ENCODE measurements at places on chromosomes 1 and 21. TPM values are rescaled to one million over a fixed set of nuclear protein-coding genes. Genes with fewer than 3 reads are reported as not detected.

DNA sequence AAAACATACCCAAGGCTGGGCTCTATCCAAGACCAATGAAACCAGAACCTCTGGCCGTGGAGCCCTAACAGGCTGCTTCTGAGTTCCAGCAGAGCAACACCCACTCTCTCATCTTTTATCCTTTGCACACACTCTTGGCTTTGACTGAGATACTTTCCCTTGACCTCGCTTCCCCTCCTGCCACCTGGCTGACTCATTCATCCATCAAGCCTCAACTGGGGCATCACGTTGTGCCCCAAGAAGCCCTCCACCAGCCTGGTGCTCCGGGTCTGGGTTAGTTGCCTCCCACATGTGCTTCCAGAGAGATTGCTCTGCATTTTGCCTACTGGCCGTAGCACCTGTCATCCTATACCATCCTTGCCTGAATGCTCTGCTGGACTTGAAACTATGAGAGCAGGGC lies 34.5 kb upstream of the SERBP1 start:
- DNase-seq = no peak

DNA sequence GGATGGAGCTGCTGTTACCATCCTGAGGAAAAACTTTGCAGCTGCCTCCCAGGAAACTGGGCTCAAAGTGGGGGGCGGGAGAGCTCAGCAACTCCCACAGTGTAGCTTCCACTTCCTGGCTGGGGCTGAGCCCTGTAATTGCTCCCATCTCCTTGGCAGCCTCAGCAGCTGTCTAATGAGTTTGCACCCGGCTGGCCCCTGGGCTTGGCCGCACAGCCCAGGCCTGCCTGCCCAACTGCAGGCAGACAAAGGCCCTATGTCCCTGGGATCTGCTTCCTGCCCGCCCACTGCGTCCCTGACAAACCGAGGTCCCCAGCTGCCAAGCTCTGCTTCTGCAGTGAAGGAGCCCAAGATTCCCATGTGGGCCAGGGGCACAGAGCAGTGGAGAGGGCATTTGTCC lies 30.1 kb downstream of the EDN2 start:
- DNase-seq = no peak

DNA sequence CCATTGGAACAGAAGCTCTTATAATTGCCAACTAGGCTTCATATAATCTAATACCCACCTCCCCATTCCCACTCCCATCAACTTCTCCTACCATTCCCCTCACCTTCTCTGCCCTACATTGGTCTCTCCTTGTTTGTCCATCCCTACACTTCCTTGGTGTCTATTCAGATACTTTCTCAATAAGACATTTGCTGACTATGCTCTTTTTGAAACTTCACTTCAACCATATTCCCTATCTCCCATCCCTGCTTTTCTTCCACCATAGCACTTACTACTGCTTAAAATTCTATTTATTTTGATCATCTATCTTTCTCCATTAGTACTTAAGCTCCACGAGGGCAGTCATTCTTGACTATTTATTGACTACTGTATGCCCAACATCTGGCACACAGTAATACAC lies 40.4 kb downstream of the CD160 start:
- DNase-seq = no peak

DNA sequence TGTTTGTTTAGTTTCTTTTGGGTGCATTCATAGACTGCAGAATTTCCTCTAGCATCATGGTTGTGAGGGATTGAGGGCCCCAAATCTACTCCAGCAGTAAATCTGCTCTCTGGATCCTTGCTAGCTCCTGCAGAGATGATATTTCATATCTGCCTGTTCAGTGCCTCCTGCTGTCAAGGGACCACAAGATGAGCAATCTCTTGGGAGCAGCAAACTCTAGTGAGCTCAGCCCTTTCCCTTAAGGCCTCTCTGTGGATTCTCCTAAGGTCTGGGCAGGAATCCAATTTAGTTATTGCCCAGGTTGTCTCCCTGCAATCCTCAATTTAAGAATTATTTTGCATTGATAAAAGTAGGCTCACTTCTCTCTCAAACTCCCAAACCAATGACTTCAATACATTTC lies 76.9 kb downstream of the RGS18 start:
- no peak for DNase-seq

DNA sequence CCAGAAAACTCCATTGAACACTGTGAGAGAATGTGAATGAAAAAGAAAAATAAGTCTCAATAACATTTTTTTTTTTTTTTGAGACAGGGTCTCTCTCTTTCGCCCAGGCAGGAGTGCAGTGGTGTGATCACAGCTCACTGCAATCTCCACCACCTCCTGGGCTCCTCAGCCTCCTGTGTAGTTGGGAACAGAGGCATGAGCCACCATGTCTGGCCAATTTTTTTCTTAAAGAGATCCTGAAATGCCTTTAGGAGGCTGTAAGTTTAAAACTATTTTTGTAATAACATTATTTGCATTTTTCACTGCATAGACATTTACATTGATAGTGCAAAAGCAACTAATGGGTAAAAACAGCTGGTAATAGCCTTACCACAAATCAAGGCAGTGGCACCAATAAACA lies 35.3 kb downstream of the GDAP2 start:
- DNase-seq = no peak

GRCh38 chr1:32632829-32633228 lies 17.5 kb downstream of the ZBTB8OS start:
- no peak for DNase-seq

DNA sequence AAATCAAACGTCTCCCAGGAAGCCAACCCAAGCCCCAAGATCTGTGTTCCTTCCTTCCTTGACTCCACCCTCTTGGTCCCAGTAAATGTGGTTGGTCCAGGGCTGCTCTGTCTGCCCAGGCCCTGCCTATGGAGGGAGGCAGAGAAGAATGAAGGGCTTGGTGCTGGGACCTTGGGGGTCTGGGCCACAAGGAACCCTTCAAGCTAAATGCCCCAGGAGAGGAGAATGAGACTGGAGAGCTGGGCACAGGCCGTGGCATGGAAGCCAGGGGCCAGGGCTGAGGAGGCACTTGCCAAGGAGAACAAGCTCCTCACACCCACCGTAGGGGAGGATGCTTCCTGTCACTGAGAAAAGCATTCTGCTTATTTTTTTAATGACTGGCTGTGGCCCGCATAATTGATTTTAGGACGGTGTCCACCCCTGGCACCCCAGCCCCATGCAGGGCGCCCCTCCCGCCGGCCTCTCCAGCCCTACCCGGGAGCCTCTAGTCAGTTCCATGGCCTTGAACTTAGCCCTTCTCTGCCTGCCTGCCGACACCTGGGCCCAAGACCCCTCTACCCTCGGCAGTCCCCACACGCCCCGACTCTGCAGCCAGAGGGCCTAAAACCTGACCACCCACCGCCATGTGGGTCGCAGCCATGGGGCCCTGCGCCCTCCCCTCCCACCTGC lies 889 bp downstream of the CLEC20A start:
- DNase-seq = no peak

DNA sequence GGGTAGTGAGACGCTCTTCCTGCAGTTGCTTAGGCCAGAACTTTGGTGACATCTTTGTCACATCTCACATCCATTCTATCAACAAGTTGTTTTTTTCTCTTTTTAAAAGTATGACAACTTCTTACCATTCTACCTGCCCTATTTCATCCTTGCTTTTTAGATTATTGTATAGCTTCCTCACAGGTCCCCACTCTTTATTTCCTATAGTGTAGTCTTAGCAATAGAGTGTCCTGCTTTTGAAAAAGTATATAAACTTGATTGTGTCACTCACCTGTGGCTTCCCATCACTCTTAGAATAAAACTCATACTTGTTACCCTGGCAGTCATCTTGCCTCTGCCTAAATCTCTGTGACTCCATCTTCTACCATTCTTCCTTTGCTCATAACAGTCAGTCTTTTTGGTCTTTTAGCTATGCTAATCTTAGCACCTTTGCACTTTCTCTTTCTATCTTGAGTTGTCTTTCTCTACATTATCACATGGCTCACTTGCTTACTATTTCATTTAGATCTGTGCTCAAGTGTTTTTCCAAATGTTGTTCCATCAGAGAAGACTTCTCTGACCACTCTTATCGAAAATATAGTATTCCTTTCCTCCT lies 9.5 kb downstream of the CDC73 start:
- no peak for DNase-seq

DNA sequence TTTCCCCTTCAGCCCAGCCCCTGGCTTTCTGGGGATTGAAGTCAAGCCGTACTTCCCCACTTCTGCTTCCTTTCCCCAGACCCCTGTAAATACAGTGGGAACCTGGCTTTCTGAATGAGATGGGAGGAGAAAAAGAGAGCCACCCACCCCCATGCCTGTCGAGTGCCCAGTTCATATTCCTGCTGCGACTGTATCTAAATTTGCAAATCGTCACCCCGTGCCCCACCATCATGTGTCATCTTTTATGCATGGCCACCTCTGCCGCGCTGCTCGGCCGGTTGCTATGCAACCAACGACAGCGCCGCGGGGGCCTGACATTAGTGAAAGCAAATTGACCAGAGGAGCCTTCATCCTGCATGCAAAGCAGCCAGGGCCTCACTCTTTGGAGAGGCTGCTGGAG lies 143.0 kb downstream of the ELAVL4 start:
- no peak for DNase-seq

DNA sequence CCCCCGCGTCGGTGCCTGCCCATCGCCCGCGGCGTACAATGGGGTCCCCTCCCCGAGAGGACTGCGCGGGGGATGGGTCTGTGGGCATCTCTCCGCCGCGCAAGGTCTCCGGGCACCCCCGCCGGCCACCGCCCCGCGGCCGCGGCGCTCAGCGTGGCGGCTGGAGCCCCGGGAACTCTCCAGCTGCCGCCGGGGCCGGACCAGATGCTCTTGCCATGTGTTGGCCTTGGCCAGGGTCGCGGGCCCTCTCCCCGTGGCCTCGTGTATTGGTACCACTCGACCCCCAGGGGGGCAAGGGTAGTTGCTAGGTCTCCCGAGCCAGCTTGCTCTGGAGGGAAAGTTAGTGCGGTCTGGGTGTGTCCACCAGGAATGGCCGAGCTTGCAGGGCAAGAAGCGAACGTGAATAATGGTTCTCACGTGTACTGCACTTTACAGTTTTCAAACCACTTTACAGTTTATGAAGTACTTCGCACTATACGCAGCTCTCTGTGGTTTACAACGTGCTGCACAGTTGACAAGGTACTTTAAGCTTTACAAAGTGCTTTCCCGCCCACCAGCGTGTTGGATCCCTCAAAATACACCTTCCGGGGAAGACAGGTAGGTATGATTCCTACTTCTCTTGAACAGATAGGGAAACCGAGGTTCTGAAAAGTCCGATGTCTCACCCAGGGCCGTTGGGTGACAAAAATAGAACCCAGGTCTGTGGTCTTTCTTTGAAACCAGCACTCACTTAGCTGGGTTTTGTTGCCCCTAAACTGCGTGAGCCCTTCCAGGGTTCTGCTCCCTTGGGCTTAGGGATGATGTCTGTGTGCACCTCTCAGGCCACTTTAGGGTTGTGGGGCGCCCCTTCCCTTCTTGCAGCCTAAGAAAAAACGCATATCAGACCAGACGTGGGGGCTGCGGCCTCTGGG lies 1.2 kb downstream of the EPHB2 start:
- no peak for DNase-seq

DNA sequence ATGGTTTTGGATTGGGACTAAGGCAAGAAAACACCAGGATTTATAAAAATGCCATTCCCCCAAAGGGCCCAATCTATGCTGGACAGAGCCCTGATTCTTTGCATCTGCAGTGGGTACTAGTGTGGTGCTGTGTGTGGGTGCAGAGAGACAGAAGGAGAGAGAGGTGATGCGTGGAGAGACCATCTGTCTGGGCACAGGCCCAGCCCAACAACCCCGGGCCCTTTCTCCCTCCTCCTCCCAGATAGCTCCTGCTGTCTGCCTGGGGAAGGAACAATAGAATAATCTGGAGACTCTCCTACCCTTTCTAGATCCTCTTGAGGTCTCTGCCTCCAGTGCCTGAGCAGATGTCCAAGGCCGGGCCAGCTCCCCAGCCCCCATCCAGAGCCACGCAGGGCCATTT lies 15.1 kb downstream of the KIAA1614 start:
- DNase-seq = no peak

- no peak for DNase-seq
Measured at GRCh38 chr1:177517546-177517945, 346.8 kb downstream of the BRINP2 start.

- DNase-seq = no peak
Measured at GRCh38 chr1:60156371-60156770, 82.8 kb upstream of the C1orf87 start.

DNA sequence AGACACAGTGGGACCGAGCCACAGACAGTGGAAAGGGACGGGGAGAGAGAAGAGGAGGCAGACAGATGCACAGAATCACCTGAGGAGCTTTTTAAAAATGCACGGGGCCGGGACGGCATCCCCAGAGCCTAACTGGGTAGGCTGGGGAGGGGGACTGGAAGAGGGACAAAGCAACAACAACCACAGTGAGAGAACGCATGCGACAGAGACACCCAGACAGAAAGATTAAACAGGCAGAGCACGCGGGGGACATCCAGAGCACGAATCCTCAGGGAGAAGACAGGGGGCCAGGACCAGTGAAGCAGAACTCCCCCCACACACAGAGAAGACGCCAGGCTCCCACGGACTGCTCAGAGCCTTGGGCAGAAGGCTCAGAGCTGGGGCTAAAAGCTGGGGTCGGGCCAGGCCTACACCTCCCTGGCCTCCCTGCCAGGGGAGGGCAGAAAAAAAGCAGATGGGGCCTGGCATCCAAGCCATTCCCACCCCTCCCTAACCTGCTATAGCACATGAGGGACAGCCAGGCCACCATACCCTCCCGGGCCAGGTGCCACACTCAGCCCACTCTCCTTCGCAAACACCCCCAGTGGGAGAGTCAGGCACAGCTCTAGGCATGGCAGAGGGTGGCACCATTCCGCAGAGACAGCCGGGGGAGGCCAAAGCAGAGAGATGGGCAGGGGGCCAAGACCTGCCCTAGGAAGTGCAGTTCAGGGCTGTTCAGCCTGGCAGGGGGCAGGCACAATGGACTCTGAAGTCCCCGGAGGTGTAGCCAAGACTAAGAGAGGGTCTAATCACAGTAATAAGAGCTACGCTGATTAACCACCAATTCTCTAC lies 29.8 kb upstream of the COL16A1 start:
- no peak for DNase-seq

The C2CD2 gene
- total RNA-seq = 7.5 TPM

The DIO1 gene
- total RNA-seq = 132 TPM

The SMYD2 gene
- total RNA-seq = 21.5 TPM

The NR1I3 gene
- 169 TPM for total RNA-seq

The FCRL6 gene
- total RNA-seq = 0.54 TPM

The RIPK4 gene
- total RNA-seq = 13.6 TPM

The MYCL gene
- 20.5 TPM for total RNA-seq

The SEMA4A gene
- 1.3 TPM for total RNA-seq

The USH2A gene
- total RNA-seq = 0.19 TPM

The ESRRG gene
- total RNA-seq = 0.12 TPM
